Glomerular endothelial cell (primary cell): ENCODE measurements at places on chromosomes 5 and 9. TPM values are rescaled to one million over a fixed set of nuclear protein-coding genes. Genes with fewer than 3 reads are reported as not detected.
A peak's percentile ranks its signal among the peaks of the same experiment; 100 is the strongest.

DNA sequence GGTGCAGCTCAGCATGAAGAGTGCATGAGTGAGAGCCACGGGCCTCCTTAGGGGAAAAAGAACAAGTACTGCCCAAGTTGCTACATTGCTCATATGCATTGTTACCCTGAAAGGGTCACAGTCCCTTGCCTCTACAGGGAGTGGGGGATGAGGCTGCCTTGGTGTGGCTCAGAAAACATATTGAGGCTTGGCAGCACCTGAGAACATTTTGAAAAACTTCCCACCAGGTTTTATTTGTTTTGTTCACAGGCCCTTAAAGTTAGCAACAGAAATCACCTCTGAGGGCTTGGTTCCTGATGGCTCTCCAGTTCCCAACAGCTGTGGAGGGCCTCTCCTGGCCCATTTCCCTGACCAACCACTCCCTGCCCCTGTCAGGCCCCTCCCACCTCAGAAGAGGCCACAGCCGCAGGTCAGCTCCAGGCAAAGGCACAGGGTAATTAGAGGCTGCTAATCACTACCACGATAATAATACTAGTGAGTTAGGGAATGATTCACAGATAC lies 90.7 kb upstream of the ADRA1B start:
- DNase-seq: no peak

DNA sequence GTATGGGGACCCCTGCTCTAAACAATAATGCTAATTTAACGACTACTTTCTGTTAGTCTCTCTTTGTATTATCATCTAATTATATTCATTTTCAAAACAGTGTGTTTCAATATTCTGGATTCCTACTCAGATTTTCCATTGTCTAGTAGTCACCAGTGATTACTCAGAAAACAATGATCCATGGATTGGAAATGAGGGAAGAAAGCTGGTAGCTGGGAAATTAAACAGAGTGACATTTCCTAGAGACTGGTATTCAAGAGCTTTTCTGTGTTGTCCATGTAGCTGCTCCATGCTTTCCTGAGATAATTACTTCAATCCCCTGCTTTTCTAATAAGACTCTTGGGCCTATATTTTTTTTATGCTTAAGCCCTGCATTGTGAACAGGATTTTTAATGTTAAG lies 1862.1 kb upstream of the C9orf72 start:
- no peak for DNase-seq

DNA sequence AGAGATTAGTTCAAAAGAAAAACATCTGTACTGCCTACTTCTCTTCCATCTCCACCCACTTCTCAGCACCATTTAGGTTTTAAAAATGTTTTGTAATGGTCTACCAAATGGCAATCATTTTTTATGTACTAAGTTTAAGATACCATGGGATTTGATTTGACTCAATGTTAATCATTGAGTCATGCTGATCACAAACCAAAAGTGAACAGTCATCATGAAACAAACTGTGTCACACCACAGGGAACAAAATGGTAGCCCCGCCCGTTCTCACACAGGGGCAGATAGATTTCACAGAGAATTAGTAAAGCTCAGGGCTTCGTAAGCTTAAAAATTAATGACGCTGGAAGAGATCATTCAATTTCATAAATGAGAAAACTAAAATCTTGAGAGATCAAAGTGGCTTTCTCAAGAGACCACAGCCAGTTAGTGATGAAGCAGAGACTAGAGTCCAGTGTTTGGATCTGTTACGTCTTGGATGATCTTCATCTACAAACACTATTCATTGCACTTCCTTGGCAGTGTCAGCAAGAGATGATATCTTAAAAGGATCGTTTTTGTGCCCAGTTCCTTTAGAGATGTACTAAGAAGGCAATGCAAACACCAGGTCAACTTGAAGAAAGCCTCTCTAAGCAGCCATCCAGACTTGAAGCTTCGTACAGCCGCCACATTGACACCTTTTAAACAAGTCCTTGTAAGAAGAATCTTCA lies 33.9 kb upstream of the TRIO start:
- DNase-seq: no peak

DNA sequence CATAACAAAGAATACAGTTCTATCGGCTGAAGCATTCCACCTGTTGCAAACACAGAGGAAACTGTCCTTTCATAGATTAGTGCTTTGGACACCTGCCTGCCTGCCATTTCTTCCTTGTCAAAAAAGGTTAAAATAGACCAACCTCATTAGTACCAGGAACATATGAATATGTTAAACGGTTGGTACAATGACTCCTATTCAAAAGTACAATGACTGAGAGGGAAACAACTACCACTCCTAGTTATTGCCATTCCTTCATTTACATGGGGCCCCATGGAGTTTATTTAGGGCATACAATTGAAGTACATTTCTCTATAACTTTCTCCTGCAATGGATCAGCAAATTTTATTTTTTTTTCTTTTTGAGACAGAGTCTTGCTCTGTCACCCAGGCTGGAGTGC lies 77.4 kb upstream of the PIP5K1B start:
- DNase-seq: no peak

DNA sequence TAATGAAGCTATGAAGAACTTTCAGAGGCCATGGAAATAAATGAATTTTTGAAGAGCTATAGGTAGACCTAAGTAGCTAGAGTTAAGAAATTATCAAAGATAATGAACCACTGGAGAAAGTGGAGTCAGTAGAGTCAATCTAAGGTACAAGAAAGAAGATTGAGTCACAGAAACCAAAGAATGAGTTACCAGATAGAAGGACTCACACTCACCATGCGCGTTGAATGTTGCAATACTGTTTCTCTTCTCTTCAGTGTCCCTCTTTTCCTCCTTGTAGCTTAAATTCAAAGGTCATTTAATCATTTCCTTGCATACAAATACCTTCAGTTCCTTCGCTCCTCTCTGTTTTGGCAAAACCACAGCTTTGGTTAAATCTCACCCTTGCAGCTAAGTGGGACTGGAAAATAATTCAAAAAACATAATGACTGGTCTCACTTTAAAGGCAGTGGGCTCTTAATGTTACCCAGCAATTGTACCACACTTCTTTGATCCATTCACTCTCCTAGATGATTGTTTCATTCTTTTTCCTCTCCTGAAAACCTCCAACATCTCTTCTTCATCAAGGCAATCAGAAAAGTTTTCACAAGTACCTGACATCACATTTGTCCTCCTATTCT lies 58.3 kb downstream of the NIPBL start:
- no peak for DNase-seq

GRCh38 chr5:9170026-9170425 lies 375.8 kb downstream of the SEMA5A start:
- no peak for DNase-seq

DNA sequence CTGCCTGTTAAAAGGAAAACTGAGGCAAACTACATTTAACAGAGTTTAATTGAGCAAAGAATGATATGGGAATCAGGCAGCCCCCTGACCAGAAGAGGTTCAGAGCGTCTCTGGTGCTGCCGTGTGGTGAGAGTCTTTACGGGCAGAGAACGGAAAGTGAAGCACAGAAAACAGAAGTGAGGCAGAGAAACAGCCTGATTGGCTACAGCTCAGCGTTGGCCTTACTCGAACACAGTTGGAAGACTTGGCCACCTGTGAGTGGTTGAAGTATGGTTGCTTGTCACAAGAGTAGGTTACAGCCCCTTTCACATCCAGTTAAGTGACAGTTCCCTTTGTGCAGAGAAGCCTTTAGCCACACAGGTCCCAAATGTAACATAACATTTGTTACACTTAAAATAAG lies 16.9 kb upstream of the FBP1 start:
- DNase-seq: no peak

GRCh38 chr5:117623042-117623805 lies 1048.6 kb upstream of the SEMA6A start:
- DNase-seq: no peak

DNA sequence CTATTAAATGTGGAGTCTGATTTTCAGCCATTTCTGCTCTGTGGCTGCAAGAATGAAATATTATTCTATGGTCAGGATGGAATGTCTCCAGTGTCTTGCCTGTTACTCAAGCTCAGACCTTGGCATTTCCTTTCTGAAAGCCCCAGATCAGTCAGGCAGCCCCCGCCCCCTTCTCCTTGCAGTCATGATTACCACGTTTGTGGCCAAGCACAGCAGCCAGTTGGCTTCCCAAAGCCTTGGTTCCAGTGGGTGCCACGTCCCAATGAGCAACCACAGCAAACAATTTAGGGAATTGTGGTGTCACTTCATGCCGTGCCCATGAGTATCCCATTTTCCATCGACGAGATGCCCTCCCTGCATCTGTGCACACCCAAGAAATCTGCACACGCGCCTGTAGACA lies 9.7 kb upstream of the OBP2A start:
- no peak for DNase-seq

GRCh38 chr5:58868931-58869330 lies 286.1 kb downstream of the RAB3C start:
- DNase-seq: no peak

DNA sequence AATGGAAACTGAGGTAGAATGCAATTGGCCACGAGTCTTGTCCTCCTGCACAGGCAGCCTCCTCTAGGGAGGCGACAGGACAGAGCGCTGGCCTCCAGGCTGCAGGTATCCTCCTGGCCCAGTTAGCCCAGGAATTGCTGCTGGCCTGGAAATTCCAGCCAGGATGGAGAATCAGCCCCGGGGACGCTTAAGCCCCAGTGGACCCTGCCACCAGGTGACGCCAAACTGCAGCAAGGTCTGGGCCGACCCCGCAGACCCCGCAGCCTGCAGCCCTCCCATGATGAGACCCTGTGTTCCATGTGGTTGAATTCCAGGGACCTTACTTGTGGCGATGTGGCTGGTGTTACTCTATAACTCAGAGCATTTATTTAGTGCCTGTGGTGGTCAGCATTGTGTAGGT lies 7.3 kb downstream of the CACFD1 start:
- DNase-seq: no peak

DNA sequence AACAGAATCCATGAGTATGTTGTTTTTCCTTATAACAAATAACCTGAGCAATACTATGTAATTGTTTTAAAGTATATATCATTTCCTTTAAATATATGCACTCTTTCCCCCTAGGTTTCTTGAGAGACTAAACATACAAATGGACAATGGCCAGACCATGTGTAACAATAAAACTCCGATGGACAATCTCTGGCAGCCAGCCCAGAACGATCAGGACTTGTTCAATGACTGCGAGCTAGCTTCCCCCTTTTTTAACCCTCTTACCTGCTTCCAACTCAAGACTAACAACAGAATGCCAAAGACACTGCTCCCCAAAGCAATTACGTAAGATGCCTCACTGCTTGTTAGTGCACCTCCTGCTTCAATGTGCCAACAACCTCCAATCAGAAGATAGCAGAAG lies 94.9 kb downstream of the HTR4 start:
- DNase-seq: no peak

DNA sequence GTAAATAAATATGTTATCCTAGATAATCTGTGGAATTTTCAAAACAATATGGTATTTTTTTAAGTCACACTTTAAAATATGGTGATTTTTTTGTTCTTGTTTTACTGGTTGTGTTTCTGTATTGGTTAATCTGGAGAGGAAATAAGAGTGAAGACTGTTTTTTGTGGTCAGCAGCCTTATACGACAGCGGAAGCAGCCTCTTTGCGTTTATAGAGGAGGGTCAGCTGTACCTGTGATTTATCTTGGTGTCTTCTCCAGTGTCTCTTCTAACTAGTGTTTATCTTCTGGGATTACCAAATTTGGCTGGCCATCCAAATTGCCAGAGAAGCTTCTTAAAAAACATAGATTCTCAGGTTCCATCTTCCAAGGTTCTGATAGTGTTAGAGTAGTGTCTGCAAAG lies 58.7 kb downstream of the ICE1 start:
- no peak for DNase-seq

GRCh38 chr5:42626462-42626861 lies 130.2 kb upstream of the CCDC152 start:
- DNase-seq: no peak

DNA sequence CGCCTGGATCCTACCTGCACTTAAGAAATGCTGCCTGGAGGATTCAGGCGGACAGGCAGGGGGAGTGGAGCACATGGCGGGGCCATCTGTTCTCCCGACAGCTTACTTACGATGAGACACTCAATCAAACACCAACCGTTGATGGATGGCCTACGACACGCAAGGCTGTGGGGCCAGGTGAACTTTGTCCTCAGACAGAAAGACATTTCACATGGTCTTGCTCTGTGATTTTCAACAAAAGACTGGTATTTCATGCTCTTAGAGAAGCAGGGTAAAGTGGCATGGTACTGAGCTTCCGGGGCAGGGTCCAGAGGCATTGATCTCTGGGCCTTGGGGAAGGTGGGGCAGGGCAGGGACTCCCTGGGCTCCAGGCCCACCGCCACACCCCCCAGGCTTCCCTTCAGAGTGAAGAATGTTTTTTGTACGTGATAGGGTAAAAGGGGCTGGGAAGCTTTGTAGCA lies 9.1 kb upstream of the OLFM1 start:
- no peak for DNase-seq

DNA sequence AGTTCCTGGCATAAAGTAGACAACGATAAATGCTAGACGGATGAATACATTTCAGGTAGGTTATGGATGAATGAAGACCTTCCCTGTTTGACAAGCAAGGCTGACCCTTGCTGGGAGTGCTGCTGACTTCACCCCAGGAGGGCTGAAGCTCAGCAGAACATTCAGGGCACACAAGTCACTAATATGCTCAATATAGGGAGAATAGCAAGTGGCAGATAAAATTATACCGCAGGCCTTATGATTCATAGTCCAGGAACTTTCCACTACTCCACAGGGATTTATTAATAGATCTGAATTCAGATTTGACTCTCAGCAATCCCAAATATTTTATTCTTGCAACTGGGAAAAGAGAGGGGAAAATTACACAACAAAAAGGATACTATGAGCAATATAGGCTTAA lies 38.2 kb upstream of the GRAMD2B start:
- DNase-seq: no peak

GRCh38 chr5:131814990-131815389 lies 18.2 kb upstream of the FNIP1 start:
- DNase-seq: peak; percentile 68

Gene GLT6D1
- not detected in 2 replicates for total RNA-seq

Gene ZNF462
- total RNA-seq: 10.4 and 13.7 TPM in 2 replicates

Gene PCDHGA11
- 12.3 and 17.5 TPM in 2 replicates for total RNA-seq

Gene FBXO38
- 34.8 and 38.2 TPM in 2 replicates for total RNA-seq

Gene SHC3
- total RNA-seq: 4.5 and 7.3 TPM in 2 replicates

Gene PPP3R2
- not detected in 2 replicates for total RNA-seq

Gene AHRR
- total RNA-seq: 23.9 and 32.1 TPM in 2 replicates

Gene THBS4
- 0.18 and 1.4 TPM in 2 replicates for total RNA-seq

Gene ROR2
- 0.12 and 0.15 TPM in 2 replicates for total RNA-seq

Gene SMAD5
- total RNA-seq: 42.6 and 50.6 TPM in 2 replicates

Gene GDNF
- 0.10 TPM in 1 of 2 replicates, not detected in the other for total RNA-seq

Gene CD180
- not detected in 2 replicates for total RNA-seq
